ENCODE measurements at places on chromosomes 11 and 22. TPM values are rescaled to one million over a fixed set of nuclear protein-coding genes. Genes with fewer than 3 reads are reported as not detected.

SPDYC gene
- polyA plus RNA-seq = not detected

NLRP14 gene
- not detected for polyA plus RNA-seq

NRGN gene
- 38.5 TPM for polyA plus RNA-seq

ALDH3B1 gene
- 9.1 TPM for polyA plus RNA-seq

UBQLN3 gene
- polyA plus RNA-seq = not detected

HBD gene
- polyA plus RNA-seq = not detected

MAPK8IP1 gene
- polyA plus RNA-seq = 5.5 TPM

RASD2 gene
- 3.5 TPM for polyA plus RNA-seq

RCE1 gene
- 14.5 TPM for polyA plus RNA-seq

MMP13 gene
- 0.05 TPM for polyA plus RNA-seq

GRCh38 chr11:128575961-128576350, 11.4 kb downstream of the ETS1 start:
- no peaks in the 10 kb centered on the region for H3K36me3 ChIP-seq
- no peak overlapping the region for H3K27ac ChIP-seq
- no peak for DNase-seq
- H3K27me3 ChIP-seq = no peaks in the 10 kb centered on the region
- H3K4me3 ChIP-seq = no peak overlapping the region

DNA sequence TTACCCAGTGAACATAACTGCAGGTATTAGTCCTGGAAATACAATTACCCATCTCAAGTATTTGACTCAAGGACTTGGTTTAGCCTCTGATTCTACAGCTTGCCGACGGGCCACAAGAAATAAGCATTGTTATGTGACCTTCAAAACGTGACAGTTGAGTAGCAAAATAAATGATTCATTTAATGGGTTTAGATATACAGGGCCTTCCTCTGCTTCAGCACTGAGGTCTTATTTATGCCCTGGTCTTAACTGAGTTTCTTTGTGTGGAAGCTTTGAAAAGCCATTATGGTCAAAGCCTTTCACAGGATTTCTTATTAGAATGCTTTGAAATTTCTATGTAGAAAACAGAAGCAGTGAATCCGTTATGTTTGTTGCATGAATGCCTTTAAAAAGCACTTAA, 899.2 kb upstream of the API5 start:
- DNase-seq = no peak
- no peak overlapping the region for H3K4me3 ChIP-seq
- H3K36me3 ChIP-seq = no peaks in the 10 kb centered on the region
- no peak overlapping the region for H3K27ac ChIP-seq
- H3K4me1 ChIP-seq = no peaks in the 10 kb centered on the region

DNA sequence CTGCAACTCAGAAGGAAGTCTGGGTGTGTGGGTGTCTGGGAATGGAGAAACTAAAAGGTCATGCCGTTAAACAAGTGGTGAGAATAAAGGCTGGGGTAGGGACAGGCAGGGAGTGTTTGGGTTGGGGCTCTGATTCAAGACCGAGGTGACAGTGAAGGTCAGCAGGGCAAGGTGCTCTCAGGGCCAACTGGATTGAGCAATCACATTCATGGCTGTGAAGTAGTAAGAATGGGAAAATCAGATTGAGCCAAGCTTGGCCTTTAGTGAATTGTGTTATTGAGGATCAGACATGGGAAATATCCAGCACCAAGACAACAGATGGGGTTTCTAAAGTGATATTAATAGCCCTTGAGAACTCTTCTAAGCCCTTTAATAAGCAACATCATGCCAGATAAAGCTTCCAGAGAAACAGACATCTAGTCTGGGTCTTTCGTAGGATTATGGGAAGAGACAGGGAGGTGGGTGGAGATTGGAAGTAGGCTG, 24.3 kb downstream of the SCN3B start:
- DNase-seq = no peak
- H3K27me3 ChIP-seq = no peaks in the 10 kb centered on the region
- no peak overlapping the region for H3K4me3 ChIP-seq
- H3K27ac ChIP-seq = no peak overlapping the region
- H3K4me1 ChIP-seq = no peaks in the 10 kb centered on the region

GRCh38 chr22:45552580-45553350, 50.1 kb downstream of the FBLN1 start:
- DNase-seq = peak; percentile 86
- no peak overlapping the region for H3K4me3 ChIP-seq
- H3K27ac ChIP-seq = peak overlapping the region; percentile 99
- H3K4me1 ChIP-seq = peaks cover 3% of the 10 kb centered on the region

- H3K27ac ChIP-seq = no peak overlapping the region
- no peaks in the 10 kb centered on the region for H3K36me3 ChIP-seq
- DNase-seq = peak; percentile 83
- no peaks in the 10 kb centered on the region for H3K27me3 ChIP-seq
Observed at GRCh38 chr22:26573026-26573662, 16.8 kb downstream of the TPST2 start.

- DNase-seq = no peak
- no peak overlapping the region for H3K4me3 ChIP-seq
- H3K27ac ChIP-seq = no peak overlapping the region
- peaks cover 2% of the 10 kb centered on the region for H3K4me1 ChIP-seq
- H3K36me3 ChIP-seq = no peaks in the 10 kb centered on the region
- H3K27me3 ChIP-seq = peaks cover 1% of the 10 kb centered on the region
Observed at GRCh38 chr11:114796954-114797721, 118.8 kb downstream of the NXPE2 start.

- no peak for DNase-seq
- no peaks in the 10 kb centered on the region for H3K27me3 ChIP-seq
- H3K4me3 ChIP-seq = no peak overlapping the region
- no peak overlapping the region for H3K27ac ChIP-seq
- H3K36me3 ChIP-seq = no peaks in the 10 kb centered on the region
- no peaks in the 10 kb centered on the region for H3K4me1 ChIP-seq
Observed at GRCh38 chr11:32079553-32079952, 11.3 kb upstream of the RCN1 start.

GRCh38 chr11:62499944-62500649, 46.5 kb downstream of the AHNAK start:
- no peak overlapping the region for H3K4me3 ChIP-seq
- no peaks in the 10 kb centered on the region for H3K27me3 ChIP-seq
- no peaks in the 10 kb centered on the region for H3K4me1 ChIP-seq

DNA sequence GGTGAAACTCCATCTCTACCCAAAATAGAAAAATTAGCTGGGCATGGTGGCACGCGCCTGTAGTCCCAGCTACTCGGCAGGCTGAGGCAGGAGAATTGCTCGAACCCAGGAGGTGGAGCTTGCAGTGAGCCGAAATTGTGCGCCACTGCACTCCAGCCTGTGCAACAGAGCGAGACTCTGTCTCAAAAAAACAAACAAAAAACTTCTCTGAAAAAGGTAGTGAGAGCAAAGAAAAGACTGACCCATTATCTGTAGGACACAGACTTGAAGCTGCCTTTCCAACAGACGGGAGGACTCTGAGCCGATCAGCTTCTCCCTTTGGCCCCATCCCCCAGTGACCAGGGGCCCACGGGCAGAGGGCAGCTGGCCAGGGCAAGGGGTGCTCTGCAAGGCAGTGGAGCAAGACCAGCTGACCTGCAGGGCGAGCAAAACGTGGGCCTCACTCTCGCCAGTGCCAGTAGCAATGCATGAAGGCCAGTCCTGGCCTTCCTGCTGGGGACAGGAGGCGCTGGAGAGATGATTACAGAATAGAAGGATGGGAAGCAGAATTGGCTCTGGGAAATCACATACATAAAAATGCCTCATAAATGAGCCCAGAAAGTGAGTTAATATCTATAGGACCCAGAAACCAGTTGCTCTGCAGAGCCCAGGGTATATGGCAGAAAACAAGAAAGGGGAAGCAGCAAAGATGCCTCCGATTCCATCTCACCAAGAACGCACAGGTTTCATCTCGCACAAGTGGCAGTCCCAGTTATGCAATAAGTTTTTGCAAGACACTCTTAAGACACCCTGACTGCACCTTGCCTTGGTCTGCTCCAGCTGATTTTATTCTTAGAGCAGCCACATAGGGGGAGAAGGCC, 2.8 kb downstream of the EHD1 start:
- peak overlapping the region; percentile 50 for H3K4me3 ChIP-seq
- H3K27me3 ChIP-seq = no peaks in the 10 kb centered on the region
- H3K27ac ChIP-seq = no peak overlapping the region
- no peak for DNase-seq
- no peaks in the 10 kb centered on the region for H3K36me3 ChIP-seq

DNA sequence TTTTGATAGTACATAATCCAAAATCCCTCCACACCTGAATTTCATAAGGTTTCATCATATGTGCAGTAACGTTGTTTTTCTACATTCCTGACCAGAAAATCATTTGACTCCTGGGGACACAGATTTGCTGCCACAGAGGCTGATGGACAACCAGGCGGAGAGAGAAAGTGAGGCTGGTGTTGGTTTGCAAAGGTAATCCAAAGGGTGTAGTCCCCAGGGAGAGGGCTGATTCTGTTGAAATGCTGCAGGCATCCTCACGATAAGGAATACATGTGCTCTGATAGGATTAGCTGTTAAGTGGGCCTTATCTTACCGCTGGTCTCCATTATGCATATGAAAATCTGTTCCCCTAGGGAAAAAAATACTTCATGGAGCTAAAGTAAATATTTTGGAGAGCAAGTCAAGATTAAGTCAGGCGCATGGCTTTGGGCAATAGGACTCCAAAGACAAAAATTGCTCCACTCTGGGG, 8.1 kb downstream of the APOL6 start:
- H3K36me3 ChIP-seq = no peaks in the 10 kb centered on the region
- H3K27me3 ChIP-seq = no peaks in the 10 kb centered on the region
- DNase-seq = no peak
- H3K27ac ChIP-seq = no peak overlapping the region

DNA sequence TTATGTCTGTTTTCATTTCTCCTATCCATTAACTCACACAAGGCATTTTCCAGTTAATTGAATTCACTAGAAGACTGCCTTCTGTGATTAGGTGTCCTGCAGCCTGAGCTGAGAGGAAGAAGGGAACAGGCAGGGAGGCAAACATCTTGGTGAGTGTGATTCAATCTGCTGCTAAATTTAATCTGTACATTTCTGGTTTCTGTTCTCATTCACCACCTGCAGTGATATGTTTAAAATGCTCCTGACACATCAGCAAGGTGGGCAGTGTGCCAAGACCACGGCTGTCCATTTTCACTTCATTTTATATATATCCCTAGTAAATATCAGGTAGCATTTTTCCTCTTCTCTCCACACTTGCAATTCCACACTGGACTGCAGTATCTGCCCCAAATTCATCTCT, 416.5 kb downstream of the TMEM135 start:
- no peaks in the 10 kb centered on the region for H3K36me3 ChIP-seq
- no peak for DNase-seq
- H3K4me1 ChIP-seq = no peaks in the 10 kb centered on the region
- no peak overlapping the region for H3K4me3 ChIP-seq

DNA sequence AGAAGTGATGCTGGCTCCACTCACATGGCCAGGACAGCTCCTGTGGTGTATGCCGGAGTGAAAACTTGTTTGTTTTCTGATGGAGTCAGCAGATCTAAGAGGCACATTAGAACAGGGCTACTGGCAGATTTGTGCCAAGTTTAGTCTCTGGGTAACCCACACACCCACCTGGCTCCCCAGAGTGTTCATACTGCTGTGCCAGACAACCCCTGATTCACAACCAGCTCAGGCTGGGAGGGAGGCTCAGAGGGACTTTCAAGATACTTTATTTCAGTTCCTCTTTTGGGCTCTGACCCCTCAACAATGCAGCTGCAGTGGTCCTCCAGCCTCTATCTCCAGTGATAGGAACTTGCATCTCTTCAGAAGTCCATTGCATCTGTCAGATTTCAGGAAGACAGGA, 8.5 kb downstream of the NTM start:
- DNase-seq = no peak
- peaks cover 2% of the 10 kb centered on the region for H3K27me3 ChIP-seq
- no peak overlapping the region for H3K27ac ChIP-seq
- H3K4me1 ChIP-seq = no peaks in the 10 kb centered on the region
- no peaks in the 10 kb centered on the region for H3K36me3 ChIP-seq

DNA sequence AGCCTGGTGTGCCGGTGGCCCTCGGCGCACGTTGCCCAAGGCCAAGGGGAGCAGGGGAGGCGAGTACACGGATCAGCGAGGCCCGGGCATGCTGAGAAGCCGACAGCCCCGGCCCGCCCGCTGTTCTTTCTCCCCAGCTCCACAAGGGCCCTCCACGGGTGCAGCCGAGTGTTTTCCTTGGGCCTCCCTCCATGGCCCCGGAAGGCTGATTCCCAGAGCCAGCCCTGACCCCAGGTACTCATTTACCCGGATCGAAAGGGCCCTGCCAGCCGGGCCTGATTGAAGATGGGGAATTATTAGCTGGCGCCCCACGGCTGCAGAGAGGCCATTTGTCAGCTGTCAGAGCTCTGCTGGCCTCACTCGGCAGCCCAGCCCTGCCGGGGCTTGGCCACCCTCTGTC, 53.1 kb downstream of the WNT7B start:
- no peaks in the 10 kb centered on the region for H3K36me3 ChIP-seq
- no peaks in the 10 kb centered on the region for H3K27me3 ChIP-seq
- DNase-seq = no peak
- H3K4me3 ChIP-seq = no peak overlapping the region
- H3K4me1 ChIP-seq = no peaks in the 10 kb centered on the region

- no peaks in the 10 kb centered on the region for H3K36me3 ChIP-seq
- H3K4me1 ChIP-seq = no peaks in the 10 kb centered on the region
- no peak for DNase-seq
- no peaks in the 10 kb centered on the region for H3K27me3 ChIP-seq
- no peak overlapping the region for H3K4me3 ChIP-seq
Observed at GRCh38 chr11:75078233-75078632, 18.4 kb downstream of the OR2AT4 start.

- no peak overlapping the region for H3K4me3 ChIP-seq
- no peaks in the 10 kb centered on the region for H3K36me3 ChIP-seq
- no peaks in the 10 kb centered on the region for H3K27me3 ChIP-seq
- no peak for DNase-seq
- H3K4me1 ChIP-seq = no peaks in the 10 kb centered on the region
Observed at GRCh38 chr22:36233796-36234195, 5.5 kb downstream of the APOL2 start.

GRCh38 chr22:46196278-46196677, 46.0 kb downstream of the PPARA start:
- no peaks in the 10 kb centered on the region for H3K27me3 ChIP-seq
- no peaks in the 10 kb centered on the region for H3K4me1 ChIP-seq
- H3K4me3 ChIP-seq = no peak overlapping the region
- H3K36me3 ChIP-seq = no peaks in the 10 kb centered on the region
- DNase-seq = no peak
